Activated CD8-positive, alpha-beta memory T cell treated with anti-CD3 and anti-CD28 coated beads, Interleukin-2, amount 50 U/mL, for 48 hours (primary cell): ENCODE measurements at places on chromosomes 2 and 18.
A peak's percentile ranks its signal among the peaks of the same experiment; 100 is the strongest.

GRCh38 chr2:45836316-45836715, 184.8 kb downstream of the PRKCE start:
- no peak for DNase-seq

- no peak for DNase-seq
Observed at GRCh38 chr2:226981791-226982326, 146.0 kb downstream of the RHBDD1 start.

- no peak for DNase-seq
Observed at GRCh38 chr2:76280686-76281085, 570.0 kb upstream of the GCFC2 start.

GRCh38 chr2:63163161-63163820, 112.7 kb downstream of the OTX1 start:
- DNase-seq, result no peak

GRCh38 chr2:223930103-223930976, 14.8 kb downstream of the WDFY1 start:
- no peak for DNase-seq

DNA sequence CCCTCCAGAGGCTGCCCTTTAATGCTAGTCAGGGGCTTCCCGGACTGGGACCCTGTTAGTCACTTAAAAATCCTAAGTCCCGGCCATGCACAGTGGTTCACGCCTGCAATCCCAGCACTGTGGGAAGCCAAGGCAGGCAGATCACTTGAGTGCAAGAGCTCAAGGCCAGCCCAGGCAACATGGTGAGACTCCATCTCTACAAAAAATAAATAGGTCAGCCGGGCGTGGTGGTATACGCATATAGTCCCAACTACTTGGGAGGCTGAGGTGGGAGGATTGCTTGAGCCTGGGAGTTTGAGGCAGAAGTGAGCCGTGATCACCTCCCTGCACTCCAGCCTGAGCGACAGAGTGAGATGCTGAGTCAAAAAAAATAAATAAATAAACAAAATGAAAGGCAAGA, 17.2 kb upstream of the KCNG2 start:
- DNase-seq, result peak; percentile 18

- DNase-seq, result no peak
Observed at GRCh38 chr18:27931535-27931934, 245.4 kb downstream of the CDH2 start.

DNA sequence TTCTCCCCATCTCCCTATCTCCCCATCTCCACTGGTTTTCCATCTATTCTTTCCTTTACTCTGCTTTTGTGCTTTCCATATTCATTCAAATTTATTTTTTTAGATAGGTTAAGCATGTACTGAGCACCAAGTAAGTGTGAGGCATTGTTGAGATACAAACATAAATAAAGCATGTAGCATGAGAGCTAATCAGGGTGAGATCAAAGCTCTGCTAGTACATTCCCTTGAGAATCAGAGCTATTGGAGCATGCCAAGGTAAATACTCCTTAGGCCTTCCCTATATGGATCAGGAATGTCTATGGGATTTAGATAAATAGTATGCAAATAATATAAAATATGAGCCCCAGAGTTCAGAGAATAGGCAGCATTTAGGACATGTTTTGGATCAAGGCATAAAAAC, 25.3 kb downstream of the BABAM2 start:
- no peak for DNase-seq
